GM23248 (cell line): ENCODE measurements at places on chromosomes 12 and 14. TPM values are rescaled to one million over a fixed set of nuclear protein-coding genes. Genes with fewer than 3 reads are reported as not detected.

The HECTD1 gene
- total RNA-seq: 110 and 145 TPM in 2 replicates

The BDKRB2 gene
- total RNA-seq: 14.4 and 15.8 TPM in 2 replicates

The CLSTN3 gene
- total RNA-seq: 4.5 and 12.3 TPM in 2 replicates

The C12orf75 gene
- 313 and 349 TPM in 2 replicates for total RNA-seq

The DPPA3 gene
- not detected in 2 replicates for total RNA-seq

The KRT78 gene
- not detected in 2 replicates for total RNA-seq

The AGAP2 gene
- under 0.01 TPM in 1 of 2 replicates, not detected in the other for total RNA-seq

The TSPAN31 gene
- 70.8 and 112 TPM in 2 replicates for total RNA-seq

The LRCOL1 gene
- total RNA-seq: not detected in 2 replicates

The ACVRL1 gene
- total RNA-seq: 67.4 and 114 TPM in 2 replicates

The NANOG gene
- total RNA-seq: 0.13 TPM in 1 of 2 replicates, not detected in the other
